NK-92 treated with Interleukin-12 subunit alpha and Interleukin-12 subunit beta, amount 100 ng/mL, for 24 hours (cell line): ENCODE measurements at places on chromosomes 1 and 21.

GRCh38 chr1:44267438-44267837 lies 54.2 kb downstream of the DMAP1 start:
- no peak for DNase-seq

DNA sequence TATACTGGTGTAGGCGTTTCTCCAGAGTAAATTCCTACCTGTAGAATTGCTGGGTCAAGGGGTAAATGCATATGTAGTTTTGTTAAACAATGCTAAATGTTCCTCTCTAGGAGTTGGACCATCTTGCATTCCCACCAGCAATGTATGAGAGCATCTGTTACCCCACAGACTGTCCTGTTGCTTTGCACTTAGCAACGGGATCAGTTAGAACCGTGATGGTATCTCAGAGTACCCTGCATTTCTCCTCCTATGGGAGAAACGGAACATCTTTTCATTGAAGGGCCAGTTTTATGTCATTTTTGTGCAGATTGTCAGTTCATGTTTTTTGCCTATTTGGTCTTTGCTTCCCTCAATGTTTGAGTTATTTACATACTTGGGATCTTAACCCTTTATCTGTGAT lies 18.0 kb upstream of the RIPPLY3 start:
- no peak for DNase-seq

DNA sequence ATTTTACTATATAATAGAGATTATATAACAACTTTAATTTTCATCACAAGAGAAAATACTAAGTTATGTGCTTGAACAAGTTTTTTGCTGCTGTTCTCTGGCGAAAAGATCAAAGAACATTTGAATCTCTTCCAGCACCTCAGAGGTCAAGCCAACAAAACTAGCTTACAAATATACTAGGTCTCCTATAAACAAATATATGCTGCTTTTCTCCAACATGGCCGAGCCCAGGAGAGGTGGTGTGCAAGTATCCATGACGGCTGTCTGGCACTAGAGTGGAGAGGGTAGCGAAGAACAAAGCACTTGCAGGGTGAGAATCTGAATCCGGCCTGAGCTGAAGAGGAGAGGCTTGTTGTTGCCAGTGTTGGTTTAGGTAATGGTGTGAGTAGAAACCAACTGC lies 7.5 kb upstream of the FMO3 start:
- no peak for DNase-seq

DNA sequence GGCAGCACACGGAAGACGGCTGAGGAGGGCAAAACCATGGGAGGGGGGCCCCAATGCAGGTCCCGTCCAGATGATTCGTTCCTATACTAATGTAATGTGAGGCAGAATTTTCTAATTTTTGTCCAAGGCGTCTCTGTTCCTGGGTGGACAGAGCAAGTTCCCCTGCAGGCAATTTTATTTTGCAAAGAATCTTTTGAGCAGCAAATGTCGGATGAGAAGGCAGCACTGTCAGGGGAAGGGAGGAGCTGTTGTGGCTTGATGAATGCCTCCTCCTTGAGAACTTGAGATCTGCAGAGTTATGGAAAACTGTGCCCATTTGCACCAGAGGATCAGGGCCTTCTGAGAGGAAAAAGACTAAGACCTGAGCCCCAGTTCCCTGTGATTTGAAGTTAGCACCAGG lies 17.3 kb downstream of the SLC1A7 start:
- DNase-seq = no peak

DNA sequence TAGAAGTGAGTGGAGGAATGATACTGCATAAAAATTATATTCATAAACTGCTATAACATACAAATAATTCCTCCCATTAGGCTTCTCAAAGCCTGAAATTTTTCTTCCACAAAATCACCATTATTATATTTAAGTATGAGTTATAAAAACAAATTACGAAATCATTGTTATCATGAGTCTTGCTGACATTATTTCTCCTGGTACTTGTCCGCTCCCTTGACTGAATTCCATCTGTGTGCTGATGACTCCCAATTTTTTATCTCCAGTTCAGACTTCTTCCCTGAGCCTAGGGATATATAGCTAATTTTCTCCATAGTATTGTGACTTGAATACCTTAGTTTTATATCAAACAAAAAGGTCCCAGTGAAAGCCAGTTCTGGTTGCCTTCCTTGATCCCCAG lies 268.2 kb downstream of the HMCN1 start:
- DNase-seq = no peak

GRCh38 chr1:182406012-182406411 lies 5.5 kb upstream of the TEDDM1 start:
- DNase-seq = no peak

DNA sequence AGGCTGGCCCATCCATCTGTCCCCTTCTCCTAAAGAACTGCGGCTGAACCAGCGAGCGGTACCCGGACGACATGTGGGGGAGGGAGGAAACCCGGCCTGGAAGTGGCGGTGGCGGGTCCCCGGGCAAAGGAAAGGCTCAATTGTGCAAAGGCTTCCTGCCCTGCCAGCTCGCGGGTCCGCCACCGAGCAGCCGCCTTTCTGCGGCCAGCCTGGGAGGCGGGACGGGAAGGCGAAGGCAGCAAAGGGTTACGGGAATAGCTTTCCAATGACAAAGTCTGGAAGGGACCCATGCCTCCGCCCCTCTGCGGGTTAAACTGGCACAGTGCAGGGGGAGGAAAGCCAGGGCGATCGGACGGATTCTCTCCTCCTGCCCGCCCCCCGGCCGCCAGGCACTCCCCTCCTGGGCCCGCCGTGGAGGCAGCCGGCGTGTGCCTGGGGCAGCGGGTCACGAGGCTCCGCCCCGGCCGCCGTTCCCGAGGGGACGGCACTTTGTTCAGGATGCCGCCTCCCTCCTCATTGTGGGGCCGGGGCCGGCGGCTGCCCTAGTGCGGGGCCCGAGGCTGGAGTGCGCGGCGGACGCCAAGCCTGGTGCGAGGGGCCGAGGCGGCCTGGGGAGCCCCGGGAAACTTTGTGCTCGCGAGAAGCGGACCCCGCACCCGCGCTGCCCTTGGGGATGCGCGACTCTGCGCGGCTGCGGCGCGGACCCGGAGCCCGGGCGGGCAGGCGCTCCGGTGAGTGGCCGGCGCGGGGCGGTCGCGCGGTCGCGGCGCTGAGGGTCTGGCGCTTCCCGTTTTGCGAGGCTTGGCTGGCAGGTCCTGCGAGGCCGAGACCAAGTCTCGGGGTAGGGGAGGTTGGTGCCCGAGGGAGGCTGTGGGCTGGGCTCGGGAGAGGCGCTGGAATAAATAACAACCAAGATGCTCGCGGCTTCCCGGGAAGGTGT lies at the start of gene NAV1:
Gene NAV1, plus strand, starts transcription at position 516 of the 940 bp plus-strand sequence. CDS start 83,758 bp downstream, outside the sequence.
- no peak for DNase-seq

DNA sequence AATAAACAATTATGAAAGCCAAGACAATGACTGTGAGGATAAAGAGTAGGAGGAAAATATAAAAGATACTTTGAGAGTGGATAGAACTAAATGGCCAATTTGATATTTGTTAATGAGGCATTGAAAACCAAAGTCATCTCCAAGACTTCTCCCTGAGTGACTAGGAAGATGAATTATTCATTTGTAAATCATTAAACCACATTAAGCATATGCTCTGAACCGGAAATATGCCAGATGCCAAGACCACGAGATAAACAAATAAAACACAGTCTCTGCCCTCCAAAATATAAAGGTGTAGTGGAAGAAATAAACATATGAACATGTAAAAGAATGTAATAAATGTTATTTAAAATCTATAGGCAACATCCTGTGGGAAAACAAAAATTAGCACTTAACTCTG lies 78.8 kb downstream of the MRPL39 start:
- DNase-seq = no peak

DNA sequence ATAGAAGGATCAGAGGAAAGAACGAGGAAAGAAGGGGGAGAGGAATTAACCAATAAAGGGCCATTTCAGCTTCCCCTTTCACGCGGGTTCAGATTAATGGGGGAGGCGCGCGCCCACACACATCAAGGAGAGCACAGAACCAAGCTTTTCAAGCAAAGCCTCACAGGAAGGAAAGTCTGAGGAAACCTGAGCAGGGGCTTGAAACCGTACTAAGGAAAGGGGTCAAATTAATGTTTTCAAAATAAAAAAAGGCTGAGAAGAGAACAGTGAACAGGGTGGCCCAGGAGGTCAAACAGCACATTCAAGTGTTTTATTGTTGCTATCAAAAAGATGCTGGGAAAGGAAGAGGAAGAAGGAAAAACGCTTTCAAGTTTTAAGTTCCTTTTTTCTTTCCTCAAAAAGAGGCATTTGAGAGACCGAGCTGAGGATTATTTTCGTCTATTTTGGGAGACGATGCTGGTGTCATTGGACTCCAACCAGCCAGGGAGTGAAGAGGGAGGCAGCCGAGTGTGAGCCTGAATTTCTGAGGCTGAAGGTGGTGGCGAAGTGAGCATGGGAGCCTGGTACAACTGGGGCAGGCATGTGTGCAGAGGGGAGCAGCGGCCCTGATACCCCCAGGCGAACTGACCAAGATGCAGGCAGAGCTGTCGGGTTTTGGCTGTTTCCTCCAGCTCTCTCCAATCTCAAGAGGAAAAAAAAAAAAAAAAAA lies 88.4 kb downstream of the PROX1 start:
- no peak for DNase-seq

DNA sequence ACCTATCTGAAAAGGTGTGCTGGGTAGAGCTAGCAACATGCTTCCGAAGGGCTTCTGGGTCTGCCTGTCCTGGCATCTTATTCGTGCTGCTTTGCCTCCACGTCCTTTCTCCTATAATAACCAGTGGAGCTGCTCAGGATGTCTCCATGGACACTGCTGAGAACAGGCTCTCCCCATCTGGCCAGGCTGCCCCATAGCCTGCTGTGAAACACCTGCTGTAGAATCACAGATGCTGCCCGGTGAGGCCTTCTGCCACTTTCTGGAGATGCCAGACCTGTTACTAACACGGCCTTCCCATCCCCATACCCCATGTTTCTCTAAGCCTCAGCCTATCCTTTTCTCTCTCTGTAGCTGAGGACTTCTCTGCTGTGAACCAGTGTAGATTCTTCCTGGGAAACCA lies 120.5 kb downstream of the IER5 start:
- DNase-seq = no peak

DNA sequence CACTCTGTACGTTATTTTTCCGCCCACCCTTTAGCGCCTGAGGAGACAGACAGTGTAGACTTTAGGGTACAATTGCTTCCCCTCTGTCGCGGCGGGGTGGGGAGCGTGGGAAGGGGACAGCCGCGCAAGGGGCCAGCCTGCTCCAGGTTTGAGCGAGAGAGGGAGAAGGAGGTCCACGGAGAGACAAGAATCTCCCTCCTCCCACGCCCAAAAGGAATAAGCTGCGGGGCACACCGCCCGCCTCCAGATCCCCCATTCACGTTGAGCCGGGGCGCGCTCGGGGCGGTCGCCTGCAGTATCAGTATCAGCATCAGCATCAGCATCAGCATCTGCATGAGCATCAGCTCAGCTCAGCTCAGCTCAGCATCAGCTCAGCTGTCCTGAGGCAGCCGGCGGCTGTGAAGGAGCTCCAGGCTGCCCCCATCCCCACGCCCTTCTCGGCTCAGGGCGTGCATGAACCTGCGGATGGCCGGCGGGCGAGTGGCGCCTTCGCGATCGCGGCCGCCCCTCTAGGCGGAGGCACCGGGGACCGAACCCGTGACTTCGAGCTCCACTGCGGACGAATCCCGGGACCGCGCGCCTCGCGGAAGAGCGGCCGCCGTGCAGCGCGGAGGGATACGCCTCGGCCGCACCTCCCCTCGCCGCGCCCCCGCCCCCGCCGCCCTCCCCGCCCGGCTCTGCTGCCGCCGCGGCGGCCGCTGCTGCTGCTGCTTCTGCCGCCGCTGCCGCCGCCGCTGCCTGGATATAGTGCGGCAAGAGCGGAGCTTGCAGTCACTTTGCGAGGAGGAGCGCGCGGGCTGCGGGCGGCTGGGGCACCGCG lies at the start of gene NCAM2:
Gene NCAM2, plus strand, starts transcription at position 774 of the 820 bp plus-strand sequence.
- no peak for DNase-seq

DNA sequence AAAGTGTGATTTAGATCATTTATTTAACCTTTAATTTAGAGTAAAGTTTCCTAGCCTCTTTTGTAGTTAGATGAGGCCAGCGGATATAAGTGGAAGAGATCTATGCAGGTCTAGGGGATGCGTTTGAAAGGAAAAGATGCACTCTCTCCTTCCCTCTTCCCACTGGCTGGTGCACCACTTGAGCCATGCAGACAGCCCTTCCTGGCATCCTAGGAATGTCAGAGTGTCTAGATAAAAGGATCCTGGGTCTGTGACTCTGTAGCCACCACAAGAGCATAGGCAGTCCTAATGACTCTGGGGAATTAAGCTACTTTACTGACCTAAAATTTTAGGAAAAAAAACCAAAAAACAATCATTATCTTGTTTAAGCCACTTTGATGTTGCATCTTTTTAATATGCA lies 16.0 kb upstream of the STUM start:
- no peak for DNase-seq

DNA sequence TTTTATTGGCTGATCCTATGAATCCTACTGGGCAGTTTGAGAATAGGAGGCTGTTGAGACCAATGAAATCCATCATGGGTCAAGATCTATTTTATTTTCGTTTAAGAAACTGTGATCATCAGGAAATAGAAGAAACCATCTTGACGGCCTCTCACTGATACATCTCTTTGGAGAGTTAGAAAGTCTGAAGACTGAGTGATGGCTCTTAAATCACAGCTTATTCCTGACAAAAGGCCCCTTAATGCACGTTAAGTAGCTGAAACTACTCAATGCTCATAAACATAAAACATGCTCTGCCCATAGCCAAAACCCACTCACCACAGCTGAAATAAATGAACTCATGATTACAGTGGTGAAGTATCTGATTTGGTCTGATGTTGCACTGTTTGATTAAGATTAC lies 784.5 kb upstream of the NEGR1 start:
- no peak for DNase-seq

DNA sequence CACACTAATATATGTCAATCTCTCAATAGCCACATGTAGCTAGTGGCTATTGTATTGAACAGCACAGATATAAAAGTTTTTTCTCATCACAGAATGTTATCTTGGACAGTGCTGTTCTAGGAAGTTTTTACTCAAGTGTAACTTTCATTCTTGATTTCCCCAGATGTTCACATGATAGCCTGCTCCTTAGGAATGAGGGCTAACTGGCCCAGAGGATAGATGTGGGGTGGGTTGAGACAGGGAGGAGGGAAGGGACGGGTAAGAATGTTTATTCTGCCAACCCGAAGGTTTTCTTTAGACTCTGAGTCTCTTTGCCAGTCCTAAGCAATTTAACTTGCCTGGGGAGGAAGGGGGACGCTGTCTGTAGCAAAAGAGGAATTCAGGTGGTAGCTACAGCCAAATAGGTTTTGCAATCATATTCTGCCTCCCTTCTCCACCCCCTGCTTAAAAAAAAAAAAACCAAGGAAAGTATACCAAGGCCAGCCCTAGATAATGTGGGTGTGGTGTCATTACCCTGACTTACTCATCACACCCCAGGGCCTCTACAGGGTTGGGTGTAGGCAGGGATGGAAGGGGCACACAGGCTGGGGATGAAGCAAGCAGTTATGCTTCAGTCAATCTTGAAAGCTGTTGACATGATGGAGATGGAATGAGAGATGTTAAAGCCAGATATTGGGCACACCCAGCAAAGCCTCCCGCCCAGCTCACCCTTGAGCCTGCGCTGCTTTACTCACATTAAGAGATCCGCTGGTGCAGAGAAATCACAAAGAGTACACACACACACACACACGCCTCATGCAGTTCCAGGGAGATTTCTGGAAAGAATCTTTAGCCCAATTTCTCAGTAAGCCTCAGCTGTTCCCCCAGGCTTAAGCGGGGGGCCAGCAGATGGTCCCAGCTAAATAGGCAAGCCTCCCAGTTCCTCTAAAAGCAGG lies 59.9 kb downstream of the PLXNA2 start:
- DNase-seq = no peak
